ENCODE measurements at places on chromosomes 11 and 22.

- DNase-seq = no peak
Measured at GRCh38 chr22:19984851-19985811, 31.5 kb downstream of the ARVCF start.

DNA sequence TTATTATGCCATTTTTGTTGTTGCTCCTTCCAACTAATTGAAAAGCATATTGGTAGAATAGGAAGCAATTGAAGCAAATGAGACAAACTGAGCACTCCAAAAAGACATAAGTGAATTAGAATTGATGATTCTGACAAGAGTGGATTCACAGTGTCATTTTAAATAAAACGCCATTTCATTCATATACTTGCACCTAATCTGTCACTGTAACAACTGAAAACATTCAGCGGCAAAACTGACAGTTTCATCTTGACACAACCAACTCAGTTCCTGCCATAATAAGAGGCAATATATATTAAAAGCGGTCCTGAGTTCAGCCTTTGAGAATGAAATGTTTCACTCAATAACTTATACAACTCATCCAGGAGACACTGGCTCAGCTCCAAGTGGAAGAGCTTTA, 306.8 kb downstream of the CNTN5 start:
- DNase-seq = no peak

DNA sequence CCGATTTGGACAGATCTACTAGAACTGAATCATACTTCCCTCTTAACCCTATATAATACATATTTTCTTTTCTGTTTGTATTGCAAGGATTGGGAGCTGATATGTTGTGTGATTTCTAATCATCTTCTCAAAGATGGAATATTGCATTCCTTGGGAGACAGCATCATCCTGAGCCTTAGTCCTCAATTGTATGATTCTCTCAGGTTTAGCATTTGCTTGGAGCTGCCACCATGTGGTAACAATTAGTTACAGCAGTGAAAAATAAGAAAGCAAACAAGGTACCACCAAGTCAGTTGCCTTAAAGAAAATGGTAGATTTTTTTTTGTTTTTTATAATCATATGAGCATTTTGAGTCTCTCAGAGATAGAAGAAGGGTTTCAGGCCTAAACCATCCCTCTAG, 11.9 kb downstream of the SNX19 start:
- DNase-seq = no peak

DNA sequence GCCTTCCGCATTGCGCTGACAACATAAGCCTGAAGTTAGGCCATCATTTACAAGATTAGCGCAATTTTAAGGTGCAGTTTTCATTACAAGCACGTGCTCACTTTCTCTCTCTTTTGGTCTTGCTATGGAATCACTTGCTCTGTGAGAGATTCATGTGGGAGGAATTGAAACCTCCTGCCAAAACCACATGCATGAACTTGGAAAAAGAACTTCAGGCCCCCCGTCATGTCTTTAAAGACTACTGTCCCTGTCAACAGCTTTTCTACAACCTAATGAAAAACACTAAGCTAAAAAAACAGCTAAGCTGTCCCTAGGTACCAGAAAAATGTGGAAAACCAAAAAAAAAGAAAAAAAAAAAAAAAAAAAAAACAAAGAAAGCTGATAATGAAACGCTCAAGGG, 1707.6 kb upstream of the RAG2 start:
- DNase-seq = no peak

DNA sequence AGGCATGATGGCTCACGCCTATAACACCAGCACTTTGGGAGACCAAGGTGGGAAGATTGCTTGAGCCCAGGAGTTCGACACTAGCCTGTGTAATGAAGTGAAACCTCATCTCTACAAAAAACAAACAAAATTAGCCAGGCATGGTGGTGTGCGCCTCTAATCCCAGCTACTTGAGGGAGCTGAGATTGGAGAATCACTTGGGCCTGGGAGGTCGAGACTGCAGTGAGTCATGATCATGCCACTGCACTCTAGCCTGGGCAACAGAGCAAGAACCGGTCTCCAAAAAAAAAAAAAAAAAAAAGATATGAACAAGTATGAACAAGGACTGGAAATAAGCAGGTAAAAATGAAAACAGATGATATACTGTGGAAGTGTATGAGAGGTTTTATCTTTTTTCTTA, 54.1 kb upstream of the SOX6 start:
- DNase-seq = no peak

DNA sequence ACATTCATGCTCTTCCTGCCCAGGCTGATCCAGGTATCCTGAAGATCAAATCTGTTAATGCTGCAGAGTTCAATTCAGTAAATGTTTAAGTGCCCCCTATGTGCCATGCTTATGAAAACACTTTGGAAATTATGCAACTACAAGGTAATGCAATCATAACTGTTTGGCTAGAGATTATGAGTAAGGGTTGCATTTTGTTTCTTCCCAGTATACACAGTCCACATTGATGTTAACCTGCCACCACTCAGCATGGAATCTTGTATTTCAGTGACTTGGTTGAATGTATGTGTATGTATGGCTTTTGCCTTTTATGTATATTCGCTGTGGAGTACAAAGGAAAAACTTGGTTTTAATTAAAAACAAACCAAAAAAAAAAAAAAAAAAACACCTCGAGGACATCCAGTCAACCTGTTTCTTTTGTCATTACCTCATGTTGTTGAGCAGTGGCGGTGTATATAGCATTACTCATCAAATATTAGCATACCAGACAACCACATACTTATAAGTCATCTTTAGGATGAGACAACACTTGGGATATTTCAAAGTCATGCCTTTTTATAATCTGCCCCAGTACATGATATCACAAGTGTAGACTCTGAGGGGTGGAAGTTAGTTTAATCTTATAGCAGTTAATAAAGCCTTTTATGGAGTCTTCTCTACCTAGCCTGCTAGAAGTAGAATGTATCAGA, 86.1 kb upstream of the HORMAD2 start:
- DNase-seq = no peak

- no peak for DNase-seq
Measured at GRCh38 chr11:4607096-4607495, 935 bp downstream of the TRIM68 start.

DNA sequence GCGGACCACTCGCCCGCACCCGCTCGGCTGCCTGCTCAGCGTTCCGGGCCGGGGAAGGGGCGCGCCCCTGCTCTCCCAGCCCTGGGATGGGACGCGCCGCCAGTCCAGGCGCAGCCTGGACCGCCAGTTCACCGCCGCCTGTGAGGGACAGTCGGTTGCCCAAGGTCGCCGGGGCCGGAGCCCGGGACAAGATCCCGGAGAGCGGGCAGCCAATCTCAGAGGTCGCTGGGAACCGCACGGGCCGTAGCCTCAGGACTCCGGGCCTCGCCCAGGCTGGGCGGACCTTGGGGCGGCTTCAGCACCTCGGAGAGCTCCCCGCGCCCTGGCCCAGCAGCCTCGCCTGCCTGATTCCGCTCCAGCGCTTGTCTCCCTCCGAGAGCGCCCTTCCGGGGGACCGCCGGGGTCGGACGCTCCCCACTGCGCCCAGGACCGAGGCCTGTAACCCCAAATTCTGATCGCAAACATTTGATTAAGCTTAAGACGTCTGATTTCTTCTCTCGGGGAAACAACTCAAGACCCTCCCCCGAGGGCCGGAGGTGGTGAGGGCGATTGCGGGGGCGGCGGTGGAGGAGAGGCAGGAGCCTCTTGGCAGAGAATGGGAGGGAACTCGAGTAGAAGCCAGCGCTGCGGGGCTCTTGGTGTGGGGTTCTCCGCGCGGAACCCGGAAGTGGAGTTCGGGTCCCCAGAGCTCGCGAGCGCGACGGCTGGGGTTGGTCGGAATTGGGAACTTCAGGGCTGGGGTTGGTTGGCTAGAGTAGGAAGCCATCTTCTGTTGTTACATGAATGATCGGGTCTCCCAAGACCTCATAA, 1.1 kb upstream of the CHRM4 start:
- DNase-seq = peak; percentile 85

- no peak for DNase-seq
Measured at GRCh38 chr11:44766112-44766971, 39.6 kb downstream of the TSPAN18 start.

- peak; percentile 60 for DNase-seq
Measured at GRCh38 chr11:20367313-20367948, 3.9 kb downstream of the HTATIP2 start.

DNA sequence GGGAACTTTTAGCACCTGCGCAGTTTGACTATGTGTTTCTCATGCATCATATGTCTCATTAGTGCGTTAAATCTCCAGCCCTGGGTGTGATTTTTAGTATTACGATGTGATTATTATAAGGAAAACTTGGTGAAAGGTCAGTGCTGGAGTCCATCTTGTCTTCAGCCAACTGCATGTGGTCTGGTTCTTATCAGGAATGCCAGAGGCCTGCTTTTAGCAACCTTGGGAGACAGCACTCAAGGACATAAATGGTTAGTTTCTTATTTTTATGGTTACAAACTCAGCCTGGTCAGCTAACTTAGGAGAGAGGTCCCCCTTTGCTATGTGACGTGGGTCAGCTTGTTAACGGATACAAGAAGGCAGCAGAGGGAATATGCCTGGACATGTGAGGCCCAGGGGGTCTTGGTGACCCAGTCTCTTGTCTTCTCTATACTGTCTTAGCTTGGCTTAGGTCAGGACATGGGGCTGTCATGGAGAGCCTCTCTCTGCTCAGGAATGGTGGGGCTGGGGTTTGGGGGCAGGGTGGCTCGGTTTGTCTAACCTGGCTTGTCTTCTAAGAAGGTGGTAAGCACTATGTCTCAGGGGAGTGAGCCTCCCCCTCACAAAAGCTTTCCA, 21.5 kb downstream of the KCTD21 start:
- no peak for DNase-seq

GRCh38 chr11:127445476-127445875, 444.9 kb upstream of the KIRREL3 start:
- DNase-seq = no peak

DNA sequence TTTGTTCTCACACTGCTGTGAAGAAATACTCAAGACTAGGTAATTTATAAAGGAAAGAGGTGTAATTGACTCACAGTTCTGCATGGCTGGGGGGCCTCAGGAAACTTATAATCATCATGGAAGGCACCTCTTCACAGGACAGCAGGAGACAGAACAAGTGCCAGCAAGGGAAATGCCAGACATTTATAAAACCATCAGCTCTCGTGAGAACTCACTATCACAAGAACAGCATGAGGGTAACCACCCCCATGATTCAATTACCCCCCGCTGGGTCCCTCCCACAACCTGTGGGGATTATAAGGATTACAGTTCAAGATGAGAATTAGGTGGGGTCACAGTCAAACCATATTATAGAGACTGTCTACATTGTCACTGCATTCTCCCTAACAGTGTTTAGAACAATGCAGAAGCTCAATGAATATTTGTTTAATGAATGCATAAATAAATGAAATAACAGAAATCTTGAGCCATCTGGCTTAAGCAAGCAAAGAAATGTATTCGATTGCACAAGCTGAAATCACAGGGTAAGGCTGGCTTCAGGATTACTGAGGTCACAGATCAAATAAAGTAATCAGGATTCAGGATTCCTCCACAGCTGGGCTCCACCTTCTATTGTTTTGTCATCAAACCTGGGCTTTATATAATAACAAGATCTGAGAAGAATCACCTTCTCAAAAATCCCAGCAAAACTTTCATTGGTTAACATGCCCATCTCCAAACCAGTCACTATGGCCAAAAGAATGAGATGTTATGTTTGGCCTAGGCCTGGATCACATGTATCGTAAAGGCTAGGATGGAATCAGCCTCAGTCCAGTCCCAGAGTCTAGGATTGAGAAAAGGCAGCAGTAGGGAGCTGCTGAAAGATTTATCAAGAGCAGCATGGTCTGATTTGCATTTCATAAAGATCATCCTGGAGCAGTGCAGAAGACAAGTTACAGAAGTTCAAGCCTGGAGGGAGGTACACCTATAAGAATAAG, 137.8 kb upstream of the UBASH3B start:
- no peak for DNase-seq

DNA sequence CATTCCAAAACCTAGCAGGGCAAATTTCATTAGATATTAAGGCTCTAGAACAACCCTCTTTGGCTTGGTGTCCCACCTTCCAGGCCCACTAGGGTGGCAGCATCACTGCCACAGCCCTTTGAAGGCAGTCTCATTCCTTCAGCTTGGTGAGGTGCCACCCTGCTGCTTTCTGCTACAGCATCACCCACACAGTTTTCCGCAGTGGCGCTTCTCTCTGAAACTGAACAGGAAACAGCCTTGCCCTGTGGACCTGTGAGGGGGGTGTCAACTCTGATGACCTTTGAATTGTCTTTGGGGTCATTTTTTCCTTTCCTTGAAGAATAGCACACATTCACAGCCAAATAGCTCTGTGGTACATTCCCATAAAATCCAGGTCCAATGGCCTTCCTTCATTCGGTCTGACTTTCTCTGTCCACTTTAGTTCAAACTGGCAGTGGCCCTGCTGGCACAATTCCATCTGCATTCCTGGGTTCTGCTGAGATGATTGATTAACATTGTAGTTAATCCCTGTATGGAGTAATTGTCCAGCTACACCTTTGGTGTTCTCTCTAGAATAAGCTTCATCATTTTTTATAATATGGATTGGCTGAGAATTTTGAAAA, 251.9 kb upstream of the FAT3 start:
- DNase-seq = no peak

- no peak for DNase-seq
Measured at GRCh38 chr11:11813288-11813962, 28.3 kb upstream of the USP47 start.

DNA sequence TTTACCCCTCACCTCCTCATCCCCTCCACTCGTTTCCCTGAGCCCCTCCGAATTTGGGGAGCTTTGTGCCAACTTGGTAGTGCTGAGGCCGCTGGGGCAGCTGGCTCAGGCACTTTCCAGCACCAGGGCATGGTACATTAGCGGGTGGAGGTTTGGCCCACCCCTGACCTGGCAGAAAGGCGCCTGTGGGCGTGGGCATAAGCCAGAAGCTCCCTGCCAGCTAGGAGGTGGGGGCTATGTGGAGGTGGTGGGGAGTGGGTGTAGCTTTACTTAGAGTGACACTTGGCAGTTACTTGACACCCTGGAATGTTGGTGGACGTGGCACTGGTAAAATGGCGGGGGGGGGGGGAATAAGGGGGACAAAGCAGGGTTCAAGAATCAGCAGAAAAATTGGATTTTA, 10.3 kb upstream of the IGF2 start:
- DNase-seq = no peak

DNA sequence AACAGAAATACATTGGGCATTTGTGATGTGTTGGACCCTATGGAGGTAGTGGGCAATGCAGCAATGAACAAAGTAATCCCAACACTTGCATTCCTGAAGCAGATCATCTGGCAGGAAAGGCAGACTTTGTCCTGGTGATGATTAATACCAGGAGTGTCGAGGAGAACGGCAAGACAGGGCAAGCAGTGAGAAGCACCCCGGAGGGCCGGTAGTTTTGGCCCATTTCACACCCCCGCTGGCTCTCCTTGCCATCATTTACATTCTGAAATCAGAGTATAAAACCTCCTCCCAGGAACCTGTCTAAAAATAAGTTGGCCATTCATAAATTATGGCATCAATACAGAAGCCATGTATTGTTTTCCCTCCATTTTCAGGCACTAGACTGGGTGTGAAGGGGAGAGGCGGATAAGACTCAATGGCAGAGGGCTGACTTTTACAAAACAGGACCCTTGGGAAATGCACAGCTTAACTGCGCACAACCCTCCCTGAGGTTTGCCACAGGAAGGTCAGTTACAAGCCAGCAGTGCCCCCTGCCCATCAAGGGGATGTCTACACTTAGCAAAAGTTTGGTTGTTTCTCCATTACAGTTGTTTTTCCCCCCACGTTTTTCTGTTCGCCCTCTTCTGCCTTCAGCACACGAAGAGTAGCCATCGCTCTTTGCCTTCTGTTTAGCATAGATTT, 55.6 kb downstream of the OPCML start:
- DNase-seq = no peak
